ENCODE measurements at places on chromosomes 3 and 15.

- no peak for DNase-seq
These were observed 17.4 kb downstream of the CSPG4 start for GRCh38 chr15:75695220-75695619.

DNA sequence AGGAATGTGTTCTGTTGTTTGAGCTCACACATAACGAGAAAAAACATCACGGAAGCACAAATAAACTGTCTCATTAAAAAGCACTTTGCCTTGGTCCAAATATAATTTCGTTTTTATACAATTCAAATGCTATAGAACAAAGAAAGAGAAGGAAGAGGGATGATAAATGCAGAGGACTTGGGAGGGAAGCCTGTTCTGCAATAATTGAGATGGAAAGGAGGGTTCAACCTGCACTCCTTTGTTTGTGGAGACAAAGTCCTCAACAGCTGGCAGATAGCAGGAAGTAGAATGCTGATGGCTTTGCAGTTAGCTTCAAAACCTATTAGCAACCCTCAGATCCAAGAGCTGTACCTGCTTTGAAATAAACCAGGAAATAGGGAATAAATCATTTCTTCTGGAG is 1010.8 kb downstream of the FHIT start:
- DNase-seq: no peak

GRCh38 chr3:96776818-96777217 is 37.6 kb upstream of the EPHA6 start:
- DNase-seq: no peak

DNA sequence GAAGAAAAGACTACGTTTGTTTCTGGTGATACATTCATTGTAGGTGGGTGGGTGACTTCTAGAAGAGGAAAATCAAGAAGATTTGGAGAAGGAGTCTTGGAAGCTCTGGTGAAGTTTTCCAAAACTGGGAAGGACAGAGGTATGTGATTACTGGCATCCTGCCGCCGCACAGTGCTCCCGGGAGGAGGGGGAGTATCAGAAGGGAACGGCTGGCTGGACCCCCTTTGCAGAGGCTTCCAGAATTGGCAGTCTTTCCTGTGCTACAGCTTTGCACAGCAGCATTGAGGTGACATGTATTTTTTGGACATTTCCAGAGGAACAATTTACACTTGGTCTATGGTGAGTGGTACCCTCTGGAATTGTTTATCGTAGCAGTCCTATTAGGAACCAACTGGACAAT is 75.7 kb upstream of the EOMES start:
- no peak for DNase-seq

All from D341Med (cell line).